ENCODE measurements at places on chromosomes 11 and 22.

DNA sequence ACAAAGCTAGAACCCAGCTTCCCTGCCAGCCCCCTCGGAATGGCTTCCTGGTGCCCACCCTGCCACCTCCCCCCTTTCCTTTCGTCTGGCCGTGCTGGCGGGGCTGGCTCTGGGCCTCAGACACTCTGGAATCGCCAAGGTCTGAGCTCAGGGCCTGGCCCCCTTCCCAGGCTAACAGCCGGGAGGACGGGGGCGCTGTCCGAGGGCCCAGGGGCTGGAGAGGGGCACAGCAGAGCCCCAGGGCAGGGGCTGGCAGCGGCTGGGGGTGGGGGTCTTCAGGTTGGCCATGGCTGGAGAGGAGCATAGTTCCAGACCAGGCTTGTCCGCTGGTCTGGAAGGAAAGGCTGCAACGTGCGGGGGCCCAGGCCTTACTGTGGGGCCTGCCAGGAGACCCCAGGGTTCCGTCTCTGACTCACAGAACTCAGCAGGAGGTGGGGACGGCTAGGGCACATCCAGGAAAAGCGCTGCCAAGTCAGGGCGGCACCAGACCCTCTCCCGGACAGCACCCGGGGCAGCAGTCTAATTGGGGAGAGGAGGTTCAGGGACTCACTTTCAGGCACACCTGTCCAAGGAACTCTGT, 861 bp upstream of the LTBP3 start:
- no peak for DNase-seq

DNA sequence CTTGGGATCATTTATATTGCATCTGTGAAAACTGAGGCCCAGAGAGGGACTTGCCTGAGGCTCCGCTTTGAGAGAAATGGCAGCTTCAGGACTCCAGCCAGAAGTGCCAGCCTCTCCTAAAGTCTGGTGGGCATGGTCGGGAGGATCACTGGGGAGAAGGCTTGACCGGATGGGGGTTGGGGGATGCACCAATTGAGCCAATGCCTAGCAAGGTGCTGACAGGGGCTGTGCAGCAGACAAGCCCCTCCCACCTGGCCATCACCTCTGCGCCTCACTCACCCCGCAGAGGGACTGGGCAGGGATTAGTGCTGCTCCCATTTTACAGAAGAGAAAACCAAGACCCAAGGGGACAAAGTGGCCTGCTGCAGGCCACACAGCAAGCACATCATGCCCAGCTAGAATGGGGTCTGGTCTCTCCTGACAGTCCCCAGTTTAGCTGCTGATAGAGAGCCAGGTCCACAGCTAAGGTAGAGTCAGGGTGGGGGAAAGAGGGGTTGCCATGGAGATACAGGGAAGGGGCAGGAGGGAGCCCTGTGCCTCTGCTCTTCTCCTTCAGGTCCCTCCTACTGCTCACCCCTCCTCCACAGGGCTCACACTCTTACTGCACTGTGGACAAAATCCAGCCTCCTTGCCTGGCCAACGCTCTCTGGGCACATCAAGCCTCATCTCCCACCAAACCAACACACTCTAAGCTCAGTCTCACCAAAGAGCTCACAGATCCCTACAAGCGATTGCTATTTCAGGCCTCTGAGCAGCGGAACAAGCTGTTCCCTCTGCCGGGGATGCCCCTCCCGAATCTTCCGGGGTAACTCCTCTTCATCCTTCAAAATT, 29.5 kb downstream of the TEF start:
- DNase-seq = no peak

GRCh38 chr11:65478388-65479183, 20.3 kb upstream of the MALAT1 start:
- DNase-seq = no peak

DNA sequence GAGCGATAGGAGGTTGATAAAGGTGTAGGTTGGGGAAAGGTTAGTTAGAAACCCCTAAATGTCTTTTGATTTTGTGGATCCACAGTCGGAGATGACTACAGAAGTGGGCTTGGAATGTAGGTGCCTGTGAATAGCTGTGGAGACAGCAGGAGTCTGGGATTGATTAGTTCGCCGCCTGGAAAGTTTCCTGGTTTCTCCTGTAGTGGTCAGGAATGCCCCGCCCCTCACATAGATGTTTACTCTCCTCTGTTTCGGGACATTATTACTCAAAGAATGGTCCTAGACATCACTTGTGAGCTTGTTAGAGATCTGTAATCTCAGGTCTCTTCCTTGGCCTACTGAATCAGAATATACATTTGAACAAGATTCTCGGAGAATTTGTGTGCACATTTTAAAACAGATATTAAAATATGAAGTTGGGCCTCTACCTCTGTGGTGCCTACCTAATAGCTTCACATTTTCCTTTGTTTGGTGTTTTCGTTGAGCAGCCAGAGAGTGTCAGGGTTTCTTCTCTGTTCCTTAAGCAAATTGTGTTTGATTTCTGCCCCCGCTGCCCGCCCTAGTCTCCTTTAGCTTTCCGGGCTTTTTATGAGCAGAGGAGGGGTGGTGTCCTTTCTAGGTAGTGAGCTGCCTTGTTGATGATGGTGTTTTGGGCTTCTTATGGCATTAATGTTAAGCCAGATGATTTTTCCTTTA, 89.4 kb downstream of the PPP6R3 start:
- DNase-seq = no peak

DNA sequence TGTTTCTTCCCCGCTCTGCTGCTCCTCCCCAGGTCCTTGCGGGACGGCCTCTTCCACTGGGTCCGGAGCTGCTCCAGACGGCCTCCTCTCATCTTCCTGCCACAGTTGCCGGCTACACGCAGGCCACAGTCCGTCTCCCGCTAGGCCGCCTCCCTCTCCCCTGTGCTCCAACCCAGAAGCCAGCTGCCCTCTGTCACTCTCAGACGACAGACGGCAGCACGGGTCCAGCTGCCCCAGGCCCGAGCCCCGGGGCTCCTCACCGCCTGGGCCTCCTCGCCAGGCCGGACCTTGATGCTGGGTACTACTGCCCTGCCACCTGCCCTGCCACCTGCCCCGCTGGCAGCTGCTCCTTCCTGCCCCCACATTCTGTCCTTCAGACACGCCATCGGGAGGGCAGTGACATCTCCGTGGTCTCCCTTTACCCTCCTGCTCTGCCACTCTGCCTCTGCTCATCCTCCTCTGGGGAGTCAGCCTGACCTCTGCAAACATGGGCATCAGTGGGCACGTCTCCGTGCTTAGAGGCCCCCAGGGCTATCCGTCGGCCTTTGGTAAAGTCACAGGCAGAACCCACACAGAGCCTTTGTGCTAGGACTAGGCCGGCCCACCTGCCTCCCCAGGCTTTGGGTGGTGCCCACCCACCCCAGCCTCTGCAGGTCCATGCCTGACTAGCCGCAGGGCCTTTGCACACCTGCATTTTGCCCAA, 43.1 kb upstream of the TH start:
- no peak for DNase-seq

- no peak for DNase-seq
Measured at GRCh38 chr11:82720267-82721065, 13.2 kb downstream of the FAM181B start.

DNA sequence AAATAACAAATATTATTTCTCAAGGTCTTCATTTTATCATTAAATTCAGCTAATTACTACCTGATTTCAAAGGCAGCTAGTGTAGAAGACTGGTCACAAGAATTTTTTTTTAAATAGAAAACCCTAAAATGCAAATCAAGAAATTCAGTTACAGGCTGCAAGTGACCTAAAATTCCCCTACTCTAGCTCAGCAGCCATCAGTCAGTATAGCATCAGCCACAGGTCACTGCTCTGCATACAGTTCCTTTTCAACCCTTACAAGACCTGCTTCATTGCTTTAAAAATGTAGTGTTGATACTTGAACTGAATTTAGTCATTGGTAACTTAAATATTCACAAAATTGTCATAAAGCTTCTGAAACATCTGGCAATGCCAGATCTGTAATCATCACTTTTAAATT, 9.5 kb upstream of the B3GNT6 start:
- DNase-seq = no peak

GRCh38 chr11:61830237-61831105, 2.4 kb downstream of the FADS2 start:
- DNase-seq = no peak

- DNase-seq = no peak
Measured at GRCh38 chr11:17351172-17351509, 459 bp upstream of the NCR3LG1 start.

DNA sequence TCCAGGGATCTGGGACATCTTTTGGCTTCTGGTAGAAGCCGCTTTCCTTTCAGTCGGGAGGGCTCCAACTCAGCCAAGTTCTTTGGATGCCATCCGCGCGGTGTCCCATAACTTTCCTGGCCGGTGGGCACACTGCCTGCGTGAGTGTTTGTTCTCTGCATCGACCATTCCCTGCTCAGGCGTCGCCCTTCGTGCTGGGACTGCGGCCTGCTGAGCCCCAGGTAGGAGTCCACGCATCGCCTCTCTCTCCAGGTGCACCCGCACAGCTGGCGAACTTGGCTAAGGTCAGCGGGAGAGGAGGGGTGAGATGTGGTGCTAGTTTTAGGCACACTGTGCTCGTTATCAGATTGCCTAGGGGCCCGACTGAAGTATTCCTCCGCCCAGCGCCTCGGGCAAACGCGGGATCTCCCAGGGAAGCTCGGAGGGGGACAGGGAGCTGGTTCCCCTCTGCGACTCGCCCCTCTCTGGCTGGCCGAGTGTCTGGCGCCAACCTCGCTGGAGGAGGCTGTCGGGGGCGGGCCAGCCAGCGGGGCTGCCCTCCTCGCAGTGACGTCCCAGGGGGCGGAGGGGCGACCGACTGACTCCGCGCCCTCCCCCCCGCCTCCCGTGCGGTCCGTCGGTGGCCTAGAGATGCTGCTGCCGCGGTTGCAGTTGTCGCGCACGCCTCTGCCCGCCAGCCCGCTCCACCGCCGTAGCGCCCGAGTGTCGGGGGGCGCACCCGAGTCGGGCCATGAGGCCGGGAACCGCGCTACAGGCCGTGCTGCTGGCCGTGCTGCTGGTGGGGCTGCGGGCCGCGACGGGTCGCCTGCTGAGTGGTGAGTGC, at the start of gene LAYN:
Gene LAYN (plus strand): TSS at position 607 of the 823 bp plus-strand sequence. CDS start 124 bp downstream, at position 731.
- peak; percentile 81 for DNase-seq

GRCh38 chr11:5367448-5368074, 16.1 kb upstream of the OR51M1 start:
- DNase-seq = no peak

DNA sequence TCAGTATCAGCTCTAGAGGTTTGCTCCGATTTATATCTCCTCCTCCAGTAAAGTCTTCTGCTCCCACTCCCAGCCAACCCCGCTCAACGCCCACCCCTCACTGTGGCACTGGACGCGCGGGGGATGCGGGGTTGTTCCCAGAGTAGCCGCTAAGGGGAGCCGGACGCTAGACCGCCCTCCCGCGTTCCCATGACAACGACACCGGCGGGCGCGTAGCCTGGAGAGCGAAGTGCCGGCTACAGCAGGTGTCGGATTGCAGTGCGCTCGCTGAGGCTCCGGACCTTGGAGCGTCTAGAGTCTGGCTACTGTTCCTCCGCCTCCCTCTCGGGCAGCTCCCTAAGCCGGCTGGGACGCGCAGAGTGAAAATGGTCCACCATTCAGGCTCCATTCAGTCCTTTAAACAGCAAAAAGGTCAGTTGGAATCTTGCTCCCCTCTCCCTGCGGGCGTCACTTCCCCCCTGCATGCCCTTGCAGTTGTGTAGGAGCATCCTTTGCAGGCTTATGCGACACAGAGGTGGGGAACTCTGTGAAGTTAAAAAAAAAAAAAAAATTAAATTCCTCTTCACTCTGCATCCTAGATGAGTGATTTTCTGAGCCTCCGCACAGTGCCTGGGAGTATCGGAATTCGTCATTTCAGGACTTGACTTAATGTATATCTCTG, at the start of gene ANO3:
Gene ANO3 (plus strand): TSS at position 220 of the 661 bp plus-strand sequence. CDS start 146 bp downstream, at position 366.
- peak; percentile 8 for DNase-seq

- no peak for DNase-seq
Measured at GRCh38 chr11:22347857-22348487, 9.8 kb downstream of the SLC17A6 start.

- DNase-seq = no peak
Measured at GRCh38 chr11:120523196-120523595, 11.6 kb downstream of the GRIK4 start.

GRCh38 chr22:36184433-36185025, 17.1 kb downstream of the APOL4 start:
- no peak for DNase-seq

- DNase-seq = no peak
Measured at GRCh38 chr11:128621601-128622501, 34.5 kb upstream of the ETS1 start.

DNA sequence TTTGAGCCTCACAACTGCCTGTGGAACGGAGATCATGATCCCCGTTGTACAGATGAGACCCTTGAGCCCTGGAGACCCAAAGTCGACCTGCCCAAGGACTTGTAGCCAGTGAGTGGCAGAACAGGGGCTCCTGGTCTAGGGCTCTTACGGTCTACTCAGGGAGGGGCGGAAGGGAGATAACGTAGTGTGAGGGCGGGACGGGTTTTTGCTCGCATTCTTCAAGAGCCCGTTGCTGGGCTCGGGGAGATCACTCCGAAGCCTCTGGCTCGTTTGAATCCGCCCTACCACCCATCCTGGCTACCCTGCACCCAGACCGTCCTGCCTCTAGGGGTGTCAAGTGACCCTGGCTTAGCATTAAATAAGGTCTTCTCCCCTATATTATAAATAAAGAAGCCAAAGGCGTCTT, 639 bp downstream of the CRY2 start:
- peak; percentile 43 for DNase-seq

DNA sequence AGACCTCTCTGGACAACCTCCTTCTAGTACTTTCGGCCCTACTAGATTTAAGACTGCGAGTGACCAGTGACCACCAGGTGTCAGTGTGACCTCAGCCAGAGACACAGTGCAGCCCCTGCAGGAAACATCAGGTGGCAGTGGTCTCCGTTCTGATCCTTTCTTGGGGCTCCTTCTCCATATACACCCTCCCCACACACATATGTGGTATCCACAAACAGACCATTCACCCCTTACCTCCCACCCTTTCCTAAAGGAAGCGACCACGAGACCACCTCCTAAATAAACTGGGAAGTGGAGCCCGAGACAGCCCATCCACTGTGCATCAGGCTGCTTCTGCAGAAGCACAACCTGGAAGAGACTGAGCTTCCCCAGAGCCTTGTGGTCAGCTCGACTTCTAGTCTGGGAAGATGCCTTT, 38.5 kb upstream of the CYP2D6 start:
- peak; percentile 74 for DNase-seq

DNA sequence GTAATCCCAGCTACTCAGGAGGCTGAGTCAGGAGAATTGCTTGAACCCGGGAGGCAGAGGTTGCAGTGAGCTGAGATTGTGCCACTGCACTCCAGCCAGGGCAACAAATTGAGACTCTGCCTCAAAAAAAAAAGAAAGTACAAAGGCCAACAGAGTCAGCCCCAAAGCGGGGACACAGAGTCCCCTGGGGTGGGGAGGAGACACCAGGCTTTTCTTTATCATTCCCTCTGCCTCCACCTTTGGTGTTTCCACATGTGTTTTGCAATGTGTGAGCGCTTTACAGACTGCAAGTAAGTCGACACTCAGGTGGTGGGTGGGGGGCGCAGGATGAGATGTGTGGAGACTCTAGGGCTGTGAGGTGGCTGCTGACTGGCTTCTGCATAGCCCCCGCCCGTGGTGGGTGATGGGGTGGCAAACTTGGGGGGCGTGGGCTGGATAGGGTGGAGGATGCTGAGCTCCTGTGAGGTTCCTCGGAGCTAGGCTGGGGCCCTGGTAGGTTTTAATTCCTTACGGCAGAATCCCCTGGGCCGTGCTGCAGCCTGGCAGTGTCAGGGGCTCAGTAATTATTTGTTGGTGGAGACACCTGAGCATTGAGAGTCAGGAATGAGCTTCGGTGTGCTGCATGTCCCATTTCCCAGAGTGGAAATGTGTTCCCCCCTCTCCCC, 177.2 kb downstream of the CTTN start:
- DNase-seq = no peak
